ENCODE measurements at places on chromosomes 11 and 22.
A peak's percentile ranks its signal among the peaks of the same experiment; 100 is the strongest.

- DNase-seq = no peak
Observed at GRCh38 chr11:88480223-88480622, 142.7 kb upstream of the CTSC start.

- DNase-seq = no peak
Observed at GRCh38 chr11:20047769-20048154, 112.5 kb downstream of the DBX1 start.

- DNase-seq = no peak
Observed at GRCh38 chr11:96168623-96169022, 174.4 kb downstream of the MAML2 start.

DNA sequence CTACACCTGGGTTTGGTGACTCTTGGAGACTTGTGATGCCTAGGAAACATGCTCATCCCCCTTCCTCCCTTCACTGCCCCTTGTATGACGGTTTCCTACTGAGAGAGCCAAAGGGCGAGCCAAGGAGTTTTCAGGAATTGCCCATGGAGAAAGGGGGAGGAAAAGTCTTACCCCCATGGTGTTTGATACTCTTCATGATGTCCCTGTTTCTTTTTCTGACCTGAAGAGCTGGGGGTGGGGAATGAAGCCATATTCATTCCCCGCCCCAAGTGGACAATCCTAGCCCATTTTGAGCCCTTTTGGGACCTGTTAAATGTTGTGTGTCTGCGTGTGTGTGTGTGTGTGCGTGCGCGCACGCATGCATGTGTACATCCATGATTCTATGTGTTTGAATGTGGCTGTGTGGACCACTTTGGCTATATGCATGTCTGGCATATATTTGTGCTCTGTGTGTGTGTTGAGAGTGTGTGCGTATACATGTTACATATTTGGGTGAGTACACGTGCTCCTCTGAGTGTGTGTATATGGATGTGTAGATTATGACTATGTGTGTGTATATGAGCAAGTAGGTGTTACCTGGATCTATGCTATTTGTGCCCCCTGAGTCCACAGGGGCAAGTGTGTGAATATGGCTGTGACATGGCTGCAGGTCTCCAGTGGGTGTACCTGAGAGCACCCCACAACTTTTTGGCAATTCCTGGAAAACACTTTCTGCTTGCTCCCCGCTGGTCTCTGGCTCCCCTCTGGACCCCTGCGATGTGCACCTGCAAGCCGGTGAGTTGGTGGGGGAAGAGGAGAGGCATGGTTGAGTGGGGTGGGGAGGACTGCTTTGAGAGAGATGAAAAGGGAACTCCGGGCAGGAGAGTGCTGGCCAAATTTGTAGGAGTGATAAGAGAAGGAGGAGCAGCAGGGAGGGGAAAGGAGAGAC is 24.6 kb downstream of the OTOG start:
- DNase-seq = no peak

- DNase-seq = no peak
Observed at GRCh38 chr11:131295986-131296385, 74.4 kb upstream of the NTM start.

GRCh38 chr11:46599340-46600193 is 5.7 kb upstream of the AMBRA1 start:
- DNase-seq = no peak

GRCh38 chr11:107011977-107012376 is 6.3 kb downstream of the GUCY1A2 start:
- no peak for DNase-seq

DNA sequence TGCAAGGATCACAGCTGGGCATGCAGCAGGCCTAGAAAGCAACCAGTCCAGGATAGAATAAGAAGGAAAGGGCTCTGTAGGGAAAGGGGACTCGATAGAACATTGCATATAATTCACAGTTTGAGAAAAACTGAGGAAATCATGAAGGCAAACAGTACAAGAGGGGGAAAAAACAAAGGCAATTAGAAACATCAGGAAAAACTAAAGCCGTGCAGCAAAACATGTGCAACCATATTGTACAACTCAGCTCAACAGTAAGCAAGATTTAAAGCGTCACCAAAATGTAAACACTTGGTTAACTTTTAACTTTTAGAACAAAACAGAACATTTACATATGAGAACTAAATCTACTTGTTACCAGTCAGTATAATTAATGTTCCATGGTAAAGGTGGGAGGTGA is 8.5 kb downstream of the APOL3 start:
- DNase-seq = no peak

- DNase-seq = no peak
Observed at GRCh38 chr11:120413480-120413879, 77.3 kb downstream of the ARHGEF12 start.

GRCh38 chr22:50460938-50461337 is 13.9 kb downstream of the SBF1 start:
- no peak for DNase-seq

GRCh38 chr11:7030836-7031235 is 10.6 kb downstream of the NLRP14 start:
- DNase-seq = no peak

DNA sequence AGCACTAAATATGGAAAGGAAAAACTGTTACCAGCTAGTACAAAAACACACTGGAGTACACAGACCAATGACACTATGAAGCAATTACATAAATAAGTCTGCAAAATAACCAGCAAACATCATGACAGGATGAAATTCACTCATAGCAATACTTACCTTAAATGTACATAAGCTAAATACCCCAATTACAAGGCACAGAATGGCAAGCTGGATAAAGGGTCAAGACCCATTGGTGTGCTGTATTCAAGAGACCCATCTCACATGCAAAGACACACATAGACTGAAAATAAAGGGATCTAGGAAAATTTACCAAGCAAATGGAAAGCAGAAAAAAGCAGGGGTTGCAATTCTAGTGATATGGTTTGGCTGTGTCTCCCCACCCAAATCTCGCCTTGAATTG is 44.0 kb upstream of the CALCA start:
- no peak for DNase-seq

- no peak for DNase-seq
Observed at GRCh38 chr22:17508110-17508509, 55.2 kb upstream of the SLC25A18 start.

- DNase-seq = no peak
Observed at GRCh38 chr22:20128902-20129746, 2.5 kb upstream of the ZDHHC8 start.

DNA sequence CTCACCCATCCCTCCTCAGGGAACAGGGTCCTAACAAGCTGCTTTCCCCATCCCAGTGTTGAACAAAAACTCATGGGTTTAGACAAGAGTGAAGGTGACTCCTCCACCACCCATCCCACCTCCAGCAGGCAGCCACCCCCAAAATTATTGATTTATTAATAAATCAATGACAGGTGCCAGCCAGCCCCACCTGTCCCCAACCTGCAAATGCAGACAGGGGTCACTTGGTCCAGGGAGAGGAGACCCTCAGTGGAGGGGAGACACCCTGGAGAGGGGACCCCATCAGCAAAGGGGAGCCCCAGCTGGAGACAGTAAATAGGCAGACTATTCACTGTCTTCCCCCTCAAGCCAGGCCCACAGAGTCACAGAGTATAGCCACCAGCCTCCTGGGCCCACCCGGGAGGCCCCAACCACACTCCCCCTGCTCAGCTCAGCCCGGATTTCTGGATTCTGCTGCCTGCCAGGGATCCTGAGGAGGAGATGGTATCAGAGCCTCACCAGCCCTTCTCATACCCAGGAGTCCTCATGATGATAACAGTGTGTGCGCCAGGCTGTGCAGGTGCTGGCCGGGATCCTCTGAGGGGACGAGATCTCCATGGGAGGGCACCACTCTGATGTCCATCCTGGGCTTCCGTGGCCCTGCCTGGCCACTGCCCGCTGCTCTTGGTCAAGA is 8.8 kb upstream of the CD81 start:
- DNase-seq = no peak

DNA sequence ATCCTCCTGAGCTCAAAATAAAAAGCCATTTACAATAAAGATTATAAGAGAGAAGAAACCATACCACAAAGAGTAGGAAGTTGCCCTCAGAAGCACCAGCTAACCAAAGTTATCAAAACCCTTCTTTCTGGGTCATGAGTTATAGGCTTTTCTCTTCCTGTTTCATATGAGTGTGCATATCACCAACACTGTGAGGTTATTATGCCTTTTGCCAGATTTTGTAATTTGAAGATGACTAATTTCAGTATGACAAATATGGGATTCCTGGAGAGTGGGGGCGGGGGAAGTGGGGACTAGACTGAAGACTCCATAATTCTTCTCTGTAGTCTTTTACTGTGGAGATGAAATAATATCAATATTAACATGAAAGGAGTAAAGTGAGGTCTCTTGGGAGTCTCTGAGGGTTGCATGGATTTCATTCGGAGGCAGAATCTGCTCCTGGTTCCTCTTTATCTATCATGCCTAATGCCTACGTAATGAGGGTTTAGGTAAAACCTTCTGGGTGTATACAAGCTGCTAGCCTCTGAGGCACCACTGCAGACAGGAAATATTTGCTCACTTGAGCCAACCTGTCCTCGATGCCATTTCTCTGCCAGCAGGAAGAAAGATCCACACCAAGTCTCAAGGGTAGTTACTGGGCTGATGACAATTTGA is 2.1 kb downstream of the LPXN start:
- DNase-seq = peak; percentile 49

All from activated CD8-positive, alpha-beta memory T cell treated with anti-CD3 and anti-CD28 coated beads for 1 hour (primary cell).